SIG-M5 (cell line): ENCODE measurements at places on chromosomes 16 and 17.

DNA sequence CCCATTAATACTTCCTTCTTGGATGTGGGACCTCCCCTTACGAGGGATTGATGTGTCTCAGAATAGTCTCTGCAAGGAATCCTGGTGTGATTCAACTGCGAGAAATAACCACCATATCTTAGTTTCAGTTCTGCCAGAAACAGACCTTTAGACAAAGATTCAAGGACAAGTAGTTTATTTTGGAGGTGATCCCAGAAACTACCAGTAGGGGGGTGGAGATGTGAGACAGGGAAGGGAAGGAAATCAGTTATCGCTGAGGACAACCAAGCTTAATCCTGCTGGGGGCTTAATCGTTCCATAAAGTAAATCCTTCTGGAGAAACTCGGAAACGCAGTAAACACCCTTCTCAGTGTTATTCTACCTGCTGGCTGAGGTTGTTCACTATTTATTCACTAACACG, 5.0 kb upstream of the SDR42E1 start:
- no peak for DNase-seq

GRCh38 chr16:14172200-14172809, 101.2 kb downstream of the MRTFB start:
- DNase-seq: no peak

DNA sequence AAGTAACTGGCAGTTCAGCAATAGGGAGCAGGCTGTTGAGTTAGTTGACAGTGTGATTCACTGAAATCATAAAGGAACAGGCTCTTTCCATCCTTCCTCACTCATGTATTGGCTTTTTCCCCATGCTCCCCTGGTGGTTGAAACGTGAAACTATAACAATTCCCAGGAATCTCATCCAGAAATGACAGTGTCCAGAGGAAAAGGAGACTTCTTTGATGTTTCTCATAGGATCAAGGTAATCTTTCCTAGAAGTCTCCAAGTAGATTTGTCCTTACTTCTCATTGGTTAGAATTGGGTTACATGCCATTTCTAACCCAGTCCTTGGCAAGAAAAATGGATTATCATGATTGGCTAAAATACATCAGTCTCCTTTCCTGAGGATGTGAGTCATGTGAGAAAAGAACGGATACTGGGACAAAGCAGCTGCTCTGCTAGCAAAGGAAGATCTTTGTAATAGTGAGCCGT, 14.4 kb downstream of the TTC19 start:
- DNase-seq: no peak

GRCh38 chr16:82264756-82265155, 94.7 kb upstream of the MPHOSPH6 start:
- no peak for DNase-seq

DNA sequence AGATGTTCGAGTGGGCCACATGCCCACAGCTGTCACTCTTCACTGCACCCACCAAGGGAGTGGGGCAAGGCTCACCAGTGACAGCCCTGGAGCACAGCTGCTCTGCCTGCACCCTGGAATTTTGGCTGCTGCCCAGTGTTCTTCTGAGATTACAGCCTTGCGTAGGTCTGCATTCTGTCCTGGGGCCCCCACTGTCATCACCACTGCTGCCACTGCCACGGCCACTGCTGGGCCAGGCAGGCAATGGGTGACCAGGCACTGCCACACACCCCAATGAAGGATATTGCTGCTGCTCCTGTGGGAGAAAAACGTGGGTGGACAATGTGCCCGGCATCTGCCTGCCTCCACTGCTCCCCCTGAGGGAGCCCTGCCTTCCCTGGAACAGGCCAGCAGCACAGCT, 1717.0 kb downstream of the TP53TG3F start:
- no peak for DNase-seq

DNA sequence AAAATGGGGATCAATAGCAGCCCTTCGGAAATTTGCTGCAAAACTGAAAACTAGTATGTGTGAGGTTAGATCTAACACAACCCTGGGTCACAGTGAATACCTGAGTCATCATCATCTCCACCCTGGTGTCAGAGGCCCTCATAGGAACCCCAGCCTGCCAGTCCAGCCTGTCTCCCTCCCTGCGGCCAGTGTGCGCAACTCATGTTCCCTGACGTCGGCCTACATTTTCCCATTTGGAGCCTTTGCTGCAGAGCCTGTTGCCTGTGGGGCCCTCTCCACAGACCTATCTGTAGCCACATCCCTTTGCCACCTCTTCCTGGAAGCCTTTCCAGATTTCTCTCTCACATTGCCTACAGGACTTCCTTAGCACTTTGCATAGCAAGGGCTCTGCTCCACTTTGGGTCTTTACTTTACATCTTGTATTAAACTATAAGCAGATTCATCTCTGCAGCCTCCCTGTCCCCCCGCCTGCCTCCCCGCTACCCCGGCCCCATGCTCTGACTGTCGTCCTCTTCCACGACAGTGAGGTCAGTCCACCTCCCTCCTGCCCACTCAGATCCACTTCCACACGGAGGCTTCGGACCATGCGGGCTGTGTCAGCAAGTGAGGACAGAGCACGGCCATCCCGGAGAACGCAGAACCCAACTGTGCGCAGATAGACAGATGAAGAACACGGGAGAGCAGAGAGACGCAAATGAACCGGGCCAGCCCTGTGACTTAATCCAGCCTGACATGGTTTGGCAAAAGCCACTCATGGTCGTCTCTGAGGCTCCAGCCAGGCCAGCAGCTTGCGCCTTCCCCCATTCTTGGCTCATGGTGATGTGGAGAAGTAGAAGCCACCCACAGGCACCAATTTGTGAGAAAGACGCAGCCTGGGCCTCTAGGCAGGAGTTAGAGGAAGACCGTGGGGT, 31.0 kb downstream of the NGFR start:
- no peak for DNase-seq

GRCh38 chr17:18960241-18960665, 8.3 kb downstream of the SLC5A10 start:
- no peak for DNase-seq

GRCh38 chr16:64872101-64872500, 249.8 kb downstream of the CDH11 start:
- no peak for DNase-seq

GRCh38 chr16:9522614-9523013, 431.2 kb downstream of the HAPSTR1 start:
- no peak for DNase-seq

- no peak for DNase-seq
Observed at GRCh38 chr16:11016993-11017392, 72.6 kb downstream of the CLEC16A start.

DNA sequence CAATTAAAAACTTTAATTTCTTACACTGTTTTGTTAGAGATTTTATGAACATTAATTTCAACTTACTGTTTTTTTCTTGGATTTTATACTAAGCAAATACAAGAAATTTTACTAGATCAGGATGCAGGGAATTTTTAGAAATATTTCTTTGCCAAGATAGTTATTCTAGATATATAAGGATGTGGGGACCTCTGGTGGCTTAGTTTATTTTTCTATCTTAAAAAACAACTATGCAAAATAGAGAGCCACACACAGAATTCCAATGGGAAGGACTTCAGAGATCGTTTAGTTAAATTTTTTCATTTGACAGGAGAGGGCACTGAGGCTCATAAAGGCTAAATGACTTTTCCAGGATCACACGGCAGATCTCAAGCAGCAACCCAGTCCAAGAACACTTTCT, 23.0 kb upstream of the CAPNS2 start:
- DNase-seq: no peak

GRCh38 chr17:70254735-70255460, 85.6 kb downstream of the KCNJ2 start:
- DNase-seq: no peak

- no peak for DNase-seq
Observed at GRCh38 chr16:74305281-74305680, 8.7 kb downstream of the PSMD7 start.

- DNase-seq: no peak
Observed at GRCh38 chr17:70130289-70130688, 39.0 kb upstream of the KCNJ2 start.

DNA sequence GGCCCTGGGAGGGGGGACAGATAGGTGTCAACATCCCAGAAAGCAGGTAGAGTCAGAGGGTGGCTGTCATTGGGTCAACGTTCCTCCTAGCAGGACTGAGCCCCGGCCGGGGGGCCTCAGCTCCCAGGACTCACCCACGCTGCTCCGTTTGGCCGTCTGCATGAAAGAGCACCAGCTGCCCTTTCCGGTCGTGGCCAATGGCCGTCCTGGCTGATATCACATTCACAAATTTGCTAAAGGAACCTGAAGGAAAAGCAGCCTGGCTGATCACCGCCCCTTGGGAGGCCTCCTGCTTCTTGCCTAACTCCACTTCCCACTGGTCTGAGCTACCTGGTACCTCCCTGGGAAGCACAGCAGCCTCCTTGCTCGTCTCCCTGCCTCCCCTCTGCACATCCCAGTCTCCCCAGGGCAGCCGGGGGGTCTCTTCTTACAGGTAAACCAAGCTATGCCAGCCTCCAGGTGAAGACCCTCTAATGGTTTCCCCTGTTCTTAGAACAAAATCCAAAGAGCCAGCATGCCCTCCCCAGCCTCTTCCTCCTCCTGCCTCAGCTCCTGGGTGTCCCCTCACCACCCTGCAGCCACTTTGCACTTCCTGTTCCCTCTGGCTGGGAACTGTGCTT, 3.4 kb downstream of the NAGPA start:
- no peak for DNase-seq
